Femur (tissue), 1 donor: ENCODE measurements at places on chromosomes 7 and 10.
A peak's percentile ranks its signal among the peaks of the same experiment; 100 is the strongest.

GRCh38 chr10:122130474-122131110, 140.5 kb upstream of the BTBD16 start:
- DNase-seq = no peak

- peak; percentile 64 for DNase-seq
Observed at GRCh38 chr10:122499491-122499941, 38.2 kb downstream of the HTRA1 start.

- no peak for DNase-seq
Observed at GRCh38 chr10:100566561-100566960, 30.8 kb downstream of the HIF1AN start.

DNA sequence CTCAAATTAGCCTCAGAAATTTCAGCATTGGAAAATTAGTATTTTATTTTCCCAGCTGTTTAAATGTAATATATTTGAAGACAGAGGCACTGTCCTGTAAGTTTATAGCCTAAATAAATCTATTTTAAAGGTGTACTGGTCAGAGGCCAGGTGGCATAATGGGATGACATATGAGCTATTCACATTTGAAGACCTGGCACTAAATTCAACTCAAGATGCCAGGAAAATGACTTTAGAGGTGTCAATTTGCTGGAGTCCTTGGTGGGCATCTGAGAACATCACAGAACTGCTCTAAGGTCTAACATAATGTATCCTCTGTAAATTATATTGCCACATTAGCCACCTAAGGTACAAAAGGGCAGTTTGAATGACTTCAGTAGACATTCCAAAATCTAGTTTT, 348.9 kb upstream of the BMPER start:
- no peak for DNase-seq

GRCh38 chr10:119029613-119030420, at the start of gene NANOS1:
TSS of gene NANOS1 (plus strand) at chr10:119029714. CDS start at chr10:119029802, 88 bp downstream.
- DNase-seq = peak; percentile 40

- DNase-seq = no peak
Observed at GRCh38 chr7:7751243-7752092, 33.1 kb upstream of the RPA3 start.

DNA sequence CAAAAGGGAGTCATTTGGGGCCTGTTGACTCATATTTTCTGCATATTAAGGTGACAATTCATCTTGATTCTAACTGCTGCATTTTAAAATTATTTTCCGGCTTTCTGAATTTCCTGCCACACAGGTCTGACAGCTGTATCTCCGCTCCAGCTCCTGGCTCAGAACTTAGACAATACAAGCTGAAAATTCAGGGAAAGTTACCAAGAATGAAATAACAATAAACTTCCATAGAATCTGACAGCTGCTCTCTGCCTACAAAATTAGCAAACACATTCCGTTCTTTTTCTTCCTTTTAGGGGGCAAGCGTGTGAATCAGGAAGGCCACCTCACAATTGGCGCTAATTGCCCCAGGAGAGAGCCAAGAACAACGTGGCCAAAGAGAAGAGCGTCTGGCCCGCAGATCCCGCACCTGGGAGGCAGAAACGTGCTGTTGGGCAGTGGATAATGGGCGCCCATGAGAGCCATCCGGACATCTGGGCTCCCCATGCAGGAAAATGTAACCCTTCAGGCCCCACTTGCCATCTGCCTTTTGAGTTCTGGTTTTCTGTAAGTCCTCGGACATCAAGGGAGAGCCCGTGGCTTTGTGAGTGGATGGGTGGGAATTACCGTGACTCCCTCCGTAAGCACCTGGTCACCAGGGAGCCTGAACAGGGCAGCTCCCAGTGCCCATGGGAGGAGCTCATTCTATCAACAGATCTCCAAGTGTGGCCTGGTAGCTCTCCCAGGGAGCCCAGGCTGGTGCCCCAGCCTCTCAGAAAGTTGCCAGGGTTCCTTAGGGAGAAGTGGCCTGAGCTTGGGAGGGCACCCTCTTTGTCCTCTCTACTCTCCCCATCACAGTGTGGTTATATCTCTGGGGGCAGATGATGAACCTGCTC, 5.0 kb downstream of the CLRN3 start:
- no peak for DNase-seq

DNA sequence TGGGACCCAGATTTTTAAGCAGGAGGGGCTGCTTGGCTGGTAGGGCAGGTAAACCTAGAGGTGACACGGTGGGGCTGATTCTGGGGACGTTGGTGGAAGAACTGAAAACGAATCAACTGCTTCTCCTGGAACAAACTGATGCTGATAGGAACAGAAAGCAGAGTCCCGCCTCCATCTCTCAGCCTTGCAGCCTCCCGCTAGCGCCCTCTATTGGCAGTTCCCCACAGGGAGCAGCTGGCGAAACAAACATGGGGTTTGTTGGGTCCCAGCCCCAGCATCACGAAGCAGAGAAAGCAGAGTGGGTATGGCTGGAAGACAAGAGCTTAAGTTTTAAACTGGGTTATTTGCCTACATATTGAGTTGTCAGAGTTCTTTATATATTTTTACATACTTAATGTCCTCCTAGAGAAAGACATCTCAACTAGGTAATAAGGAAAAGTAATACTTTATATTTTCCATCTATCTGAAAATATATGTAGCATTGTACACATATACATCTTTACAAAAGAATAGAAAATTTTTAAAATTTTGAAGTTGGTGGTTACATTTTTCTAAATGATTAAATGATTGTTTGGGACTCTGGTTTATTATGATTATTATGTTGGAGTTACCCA, 42.3 kb upstream of the FOXI2 start:
- no peak for DNase-seq

- DNase-seq = peak; percentile 72
Observed at GRCh38 chr10:80132299-80133139, at the start of gene PLAC9. TSS of gene PLAC9 (plus strand) at chr10:80132730. CDS start at chr10:80132763, 33 bp downstream.

GRCh38 chr10:120802935-120803334, 48.2 kb upstream of the WDR11 start:
- DNase-seq = no peak

GRCh38 chr10:54800741-54801421, at the start of gene PCDH15:
TSS of gene PCDH15 (minus strand) at chr10:54801231. CDS start at chr10:54664262, 136,969 bp downstream.
- DNase-seq = peak; percentile 40

- DNase-seq = no peak
Observed at GRCh38 chr10:133176546-133176945, 16.5 kb downstream of the KNDC1 start.

DNA sequence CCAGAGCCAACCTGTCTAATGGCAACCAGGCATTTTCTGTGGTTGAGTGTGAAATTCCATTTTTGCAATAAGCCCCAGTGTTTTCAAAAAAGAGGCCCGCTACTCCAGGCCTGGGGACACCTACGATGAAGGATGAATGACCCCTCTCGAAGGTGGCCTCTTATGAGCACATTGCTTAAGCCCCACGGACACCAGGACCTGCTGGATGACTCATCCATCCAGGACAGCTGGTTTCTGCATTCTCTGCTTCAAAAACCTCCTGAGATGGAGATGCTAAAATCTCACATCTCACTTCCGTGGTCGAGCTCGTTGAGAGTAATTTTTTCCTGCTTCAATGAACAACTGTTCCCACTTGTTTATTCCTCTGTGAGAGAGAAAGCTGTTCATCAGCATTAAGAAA, 150.2 kb upstream of the FZD8 start:
- no peak for DNase-seq

GRCh38 chr7:6317797-6318438, 45.5 kb upstream of the CYTH3 start:
- peak; percentile 89 for DNase-seq

DNA sequence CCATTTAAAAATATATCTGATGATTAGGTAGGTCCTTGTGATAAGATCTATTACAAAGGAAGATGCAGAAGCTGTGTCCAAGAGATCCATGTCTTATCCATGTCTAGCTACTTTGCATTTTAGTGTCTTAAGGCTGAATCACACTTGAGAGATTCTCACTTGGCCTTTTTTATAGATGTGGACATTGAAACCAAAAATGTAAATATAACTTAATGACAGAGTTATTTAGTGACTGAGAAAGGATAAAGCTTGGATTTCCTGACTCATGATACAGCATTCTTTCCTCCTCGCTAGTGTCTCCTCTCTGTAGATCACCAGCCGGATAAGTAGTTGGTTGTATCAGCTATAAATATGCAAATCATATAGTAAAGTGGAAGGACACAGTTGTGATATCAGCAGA, 23.3 kb downstream of the INHBA start:
- DNase-seq = no peak

DNA sequence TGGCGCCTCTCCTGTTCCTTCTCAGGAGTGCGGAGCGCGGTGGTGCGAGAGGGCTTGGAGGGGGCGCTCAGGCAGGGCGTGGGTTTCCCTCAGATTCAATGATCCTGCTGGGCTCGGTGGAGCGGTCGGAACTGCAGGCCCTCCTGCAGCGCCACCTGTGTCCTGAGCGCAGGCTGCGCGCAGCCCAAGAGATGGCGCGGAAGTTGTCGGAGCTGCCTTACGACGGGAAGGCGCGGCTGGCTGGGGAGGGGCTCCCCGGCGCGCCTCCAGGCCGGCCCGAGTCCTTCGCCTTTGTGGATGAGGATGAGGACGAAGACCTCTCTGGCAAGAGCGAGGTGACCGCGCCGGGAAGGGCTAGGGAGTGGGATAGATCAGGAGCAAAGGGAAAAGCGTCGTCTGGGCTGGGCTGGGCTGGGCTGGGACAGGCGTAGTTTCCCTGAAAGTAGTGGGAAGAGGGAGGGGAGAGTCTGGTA, 17.0 kb downstream of the FAM131B start:
- peak; percentile 54 for DNase-seq

- no peak for DNase-seq
Observed at GRCh38 chr10:100516847-100517246, 2.8 kb downstream of the SEC31B start.

DNA sequence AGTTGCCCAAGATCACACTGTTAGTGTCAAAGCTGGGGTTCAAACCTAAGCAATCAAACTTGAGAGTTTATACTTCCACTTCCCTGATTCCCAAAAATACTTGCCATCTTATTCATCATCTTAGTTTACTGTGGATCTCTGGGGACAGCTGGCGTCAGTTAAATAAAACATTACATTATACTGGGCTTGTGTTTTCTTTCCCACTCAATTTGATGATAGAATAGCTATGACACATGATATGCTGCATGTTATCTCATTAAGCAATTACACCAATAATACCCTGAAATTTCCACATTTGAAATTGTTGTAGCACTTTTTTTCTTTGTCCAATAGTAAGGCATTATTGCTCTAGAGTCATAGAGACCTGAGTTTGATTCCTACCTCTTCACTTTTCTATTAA, 62.9 kb upstream of the MXI1 start:
- no peak for DNase-seq

GRCh38 chr7:22435720-22436119, 64.3 kb downstream of the STEAP1B start:
- DNase-seq = no peak

DNA sequence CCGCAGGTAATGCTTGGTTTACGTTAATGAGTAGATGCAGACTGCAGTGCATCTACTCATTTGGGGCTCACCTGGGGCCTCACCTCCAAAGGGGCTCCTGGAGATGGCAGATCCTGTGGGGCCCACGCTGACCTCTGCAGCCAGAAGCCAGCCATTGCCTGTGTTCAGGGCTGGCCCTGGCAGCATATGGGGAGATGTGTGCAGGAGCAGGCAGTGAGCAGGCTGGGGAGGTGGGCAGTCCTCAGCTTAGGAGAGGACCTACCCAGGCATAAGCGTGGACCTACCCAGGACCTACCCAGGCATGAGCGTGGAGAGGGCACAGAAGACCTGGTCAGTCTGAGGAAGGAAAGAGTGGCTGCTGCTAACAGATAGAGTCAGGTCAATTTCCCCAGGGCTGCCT, 178.5 kb downstream of the PTPRN2 start:
- no peak for DNase-seq

GRCh38 chr10:2488446-2489005, 578.8 kb upstream of the PFKP start:
- no peak for DNase-seq

- DNase-seq = no peak
Observed at GRCh38 chr10:103555325-103555649, 61.8 kb downstream of the NEURL1 start.

GRCh38 chr10:84588971-84589370, 260.6 kb downstream of the CCSER2 start:
- no peak for DNase-seq
